Fibroblast of skin of left quadriceps (primary cell): ENCODE measurements at places on chromosomes 7 and 10.

- DNase-seq: peak; percentile 96
Observed at GRCh38 chr7:1536743-1537534, 6.4 kb downstream of the MAFK start.

DNA sequence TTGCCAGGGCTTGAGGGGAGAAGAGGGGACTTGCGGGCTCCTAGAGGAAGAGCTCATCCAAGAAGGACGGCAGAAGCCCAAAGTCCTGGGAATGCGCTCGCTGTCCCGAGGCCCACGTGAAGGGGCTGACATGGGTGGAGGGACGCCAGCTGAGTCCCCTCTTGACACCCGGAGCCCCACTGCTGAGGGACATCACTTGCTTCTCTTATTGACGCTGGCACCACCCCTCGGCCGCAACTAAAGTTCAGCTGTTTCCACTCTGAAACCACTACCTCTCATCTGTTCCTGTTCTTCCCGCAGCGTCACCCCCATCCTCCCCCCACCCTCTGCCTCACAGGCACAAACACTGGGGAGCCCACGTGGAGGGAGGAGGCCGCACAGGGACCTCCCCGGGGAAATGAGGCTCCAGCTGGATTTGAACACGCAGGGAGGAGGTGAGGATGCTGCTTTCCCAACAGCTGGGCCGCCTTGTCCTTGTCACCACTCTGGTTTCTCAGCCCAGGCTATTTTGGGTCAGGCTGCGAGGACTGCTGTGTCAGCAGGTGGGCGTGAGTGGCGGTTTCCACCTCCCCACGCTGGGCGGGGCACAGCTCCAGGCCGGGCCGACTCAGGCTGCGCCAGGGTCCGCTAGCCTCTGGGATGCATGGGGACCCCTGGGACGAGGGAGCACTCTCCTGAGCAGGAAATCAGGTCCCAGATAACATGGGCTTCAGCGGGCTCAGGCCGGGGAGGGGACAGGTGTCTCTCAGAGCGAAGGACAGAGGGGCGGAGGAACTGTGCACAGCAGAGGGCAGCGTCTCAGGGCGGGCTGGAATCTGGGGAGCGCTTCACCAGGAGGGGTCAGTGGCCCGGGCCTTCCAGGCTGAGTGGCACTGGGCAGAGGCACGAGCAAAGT lies 156.3 kb downstream of the ZNF248 start:
- no peak for DNase-seq

DNA sequence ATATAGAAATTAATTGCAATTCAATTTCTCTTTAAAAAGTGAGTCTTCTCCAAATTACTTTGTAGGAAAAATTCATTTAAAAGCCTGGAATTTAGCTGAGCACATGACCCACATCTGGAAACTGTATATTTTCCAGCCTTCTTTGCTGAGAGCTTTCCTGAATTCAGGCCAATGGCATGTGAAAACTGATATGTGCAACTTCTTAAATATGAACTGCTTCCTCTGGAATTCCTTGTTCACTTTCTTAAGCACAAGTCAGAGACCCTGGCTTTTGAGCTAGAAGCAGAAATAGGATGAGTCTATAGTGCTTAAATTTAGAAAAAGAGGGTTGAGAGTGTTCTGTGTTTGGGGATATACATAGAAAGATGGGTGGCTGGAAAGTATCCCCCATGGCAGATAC lies 365.1 kb upstream of the MTPN start:
- DNase-seq: no peak

DNA sequence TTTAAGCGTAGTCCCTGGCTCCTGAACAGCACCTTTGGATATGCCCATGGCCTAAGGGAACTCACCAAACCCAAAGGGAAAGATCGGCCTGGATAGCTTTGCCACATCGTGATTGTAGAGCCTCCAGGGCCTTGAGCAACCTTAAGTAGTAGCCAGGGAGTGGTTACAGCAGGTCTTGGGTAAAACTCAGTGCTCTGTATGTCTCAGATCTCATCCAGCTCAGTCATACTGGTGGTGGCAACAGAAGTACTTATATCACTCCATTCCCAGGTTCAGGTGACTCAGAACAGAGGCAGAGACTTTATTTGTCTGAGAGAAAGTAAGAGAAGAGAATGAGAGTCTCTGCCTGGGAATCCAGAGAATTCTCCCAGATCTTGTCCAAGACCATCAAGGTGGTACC lies 39.1 kb upstream of the AASS start:
- no peak for DNase-seq

- no peak for DNase-seq
Observed at GRCh38 chr7:78185149-78185745, 386.7 kb downstream of the PHTF2 start.

DNA sequence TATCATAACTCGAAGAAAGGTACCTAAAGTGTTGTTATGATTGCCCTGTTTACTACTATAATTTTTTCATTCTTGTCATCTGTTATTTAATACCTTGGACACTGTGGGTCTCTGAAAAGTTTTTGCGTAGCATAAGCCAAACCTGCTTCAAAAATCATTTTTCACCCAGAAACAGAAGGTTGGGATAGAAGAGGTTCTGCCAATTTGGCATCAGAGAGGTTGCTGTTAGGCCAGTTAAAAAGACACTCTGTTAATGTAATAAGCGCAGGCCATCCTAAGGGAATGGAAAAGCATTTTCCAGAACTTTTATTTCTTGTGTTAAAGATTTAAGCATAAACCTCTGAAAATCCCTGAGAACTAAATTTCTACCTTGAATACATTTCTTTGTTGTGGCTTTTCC lies 212.2 kb downstream of the BMPER start:
- DNase-seq: no peak

GRCh38 chr7:17687361-17687760 lies 252.9 kb downstream of the SNX13 start:
- DNase-seq: no peak

DNA sequence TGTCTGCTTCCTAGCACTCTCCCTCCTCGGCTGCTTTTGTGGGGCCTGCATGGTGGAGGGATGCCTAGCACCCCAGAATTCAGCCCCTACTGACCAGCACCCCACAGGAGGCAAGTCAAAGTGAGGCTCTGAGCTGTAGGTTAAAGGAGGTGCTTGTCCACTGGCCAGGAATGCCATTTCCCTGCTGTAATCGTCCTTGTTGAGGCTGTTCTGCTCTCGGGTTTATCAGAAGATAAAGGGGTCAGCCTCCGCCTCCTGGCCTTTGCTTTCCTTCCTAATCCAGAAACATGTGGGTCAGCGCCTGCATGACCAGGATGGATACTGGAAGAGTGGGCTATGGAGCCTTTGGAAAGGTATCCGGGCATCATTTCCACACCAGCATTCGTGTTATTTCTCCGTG lies 98.9 kb downstream of the MKI67 start:
- no peak for DNase-seq

GRCh38 chr10:99604862-99605261 lies 15.4 kb downstream of the SLC25A28 start:
- no peak for DNase-seq

DNA sequence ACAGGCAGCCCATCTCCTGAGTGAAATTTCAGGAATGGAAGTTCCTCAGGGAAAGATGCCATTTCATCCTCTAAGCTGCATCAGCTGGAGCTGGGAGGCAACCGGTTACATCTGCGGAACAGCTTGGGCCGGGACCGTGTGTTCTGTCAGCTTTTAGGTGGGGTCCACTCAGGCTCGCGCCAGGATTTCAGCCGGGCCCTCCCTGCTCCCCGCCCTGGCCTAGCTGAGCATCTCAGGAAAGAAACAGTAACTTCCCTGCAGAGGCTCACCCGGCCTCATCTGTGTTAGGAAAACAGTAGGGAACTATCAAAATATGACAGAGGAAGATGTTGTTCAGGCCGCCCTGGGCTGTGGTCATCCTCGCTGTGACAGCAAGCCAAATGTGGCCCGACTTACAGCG lies 110.4 kb downstream of the TRIL start:
- no peak for DNase-seq

DNA sequence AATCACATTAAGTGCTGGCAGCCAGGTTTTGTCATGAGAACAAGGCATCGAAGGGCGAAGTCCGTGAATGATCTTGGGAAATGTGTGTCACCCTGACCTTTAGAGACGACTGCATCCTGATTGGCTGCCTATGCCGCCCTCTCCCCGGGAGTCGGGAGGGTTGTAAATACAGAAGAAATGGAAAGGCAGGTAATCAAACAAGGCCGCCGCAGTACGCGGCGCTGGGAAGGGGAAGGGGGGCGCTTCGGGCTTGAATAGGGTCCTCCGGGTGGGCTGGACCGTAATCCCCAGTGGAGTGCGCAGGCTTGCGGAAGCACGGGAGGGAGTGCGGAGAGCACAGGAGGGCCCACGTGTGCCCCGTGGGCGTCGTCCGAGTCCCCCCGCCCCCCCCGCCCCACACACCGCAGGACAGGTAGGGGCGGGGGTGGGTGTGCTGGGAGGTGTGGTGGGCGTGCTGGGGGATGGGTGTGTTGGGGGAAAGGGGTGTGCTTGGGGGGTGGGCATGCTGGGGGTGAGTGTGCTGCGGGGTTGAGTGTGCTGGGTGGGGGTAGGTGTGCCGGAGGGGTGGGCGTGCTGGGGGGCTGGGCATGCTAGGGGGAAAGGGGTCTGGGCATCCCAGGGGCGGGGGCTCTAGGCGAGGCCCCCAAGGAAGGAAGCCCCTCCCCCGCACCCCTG lies 169.4 kb downstream of the ARHGAP12 start:
- no peak for DNase-seq

DNA sequence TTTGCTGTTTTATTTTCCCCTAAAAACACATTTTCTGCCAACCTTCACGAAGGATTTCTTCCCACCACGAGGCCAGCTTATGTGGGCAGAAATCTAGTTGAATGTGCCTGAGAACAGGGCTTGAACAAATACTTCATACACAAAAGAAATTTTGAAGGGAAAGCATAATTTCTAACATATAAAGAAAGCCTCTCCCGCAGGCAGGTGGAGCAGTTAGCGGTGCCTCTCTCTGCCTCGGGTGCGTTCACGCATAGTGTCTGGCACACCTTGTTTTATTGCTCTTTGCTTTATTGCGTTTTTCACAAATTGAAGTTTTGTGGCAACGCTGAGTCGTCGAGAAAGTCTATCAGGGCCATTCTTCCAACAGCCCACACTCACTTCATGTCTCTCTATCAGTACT lies 7.0 kb upstream of the CSGALNACT2 start:
- no peak for DNase-seq

DNA sequence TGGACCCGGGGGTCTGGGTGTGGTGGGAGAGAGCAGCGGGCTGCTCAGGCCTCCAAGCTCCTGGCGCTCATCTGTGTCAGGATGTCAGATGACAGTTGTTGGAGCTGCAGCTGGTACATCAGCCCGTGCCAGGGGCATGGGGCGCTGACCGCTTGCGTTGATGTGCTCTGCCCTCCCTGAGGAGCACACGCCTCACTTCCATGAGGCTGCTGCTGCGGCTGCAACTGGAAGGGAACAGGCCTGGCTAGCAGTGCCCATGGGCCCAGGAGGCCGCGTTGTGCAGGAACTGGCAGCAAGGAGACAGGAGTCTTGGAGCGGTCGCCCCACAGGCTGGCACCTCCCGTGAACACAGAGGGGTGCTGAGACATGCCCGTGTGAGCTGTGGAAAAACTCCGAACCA lies 361.3 kb upstream of the MKI67 start:
- no peak for DNase-seq

DNA sequence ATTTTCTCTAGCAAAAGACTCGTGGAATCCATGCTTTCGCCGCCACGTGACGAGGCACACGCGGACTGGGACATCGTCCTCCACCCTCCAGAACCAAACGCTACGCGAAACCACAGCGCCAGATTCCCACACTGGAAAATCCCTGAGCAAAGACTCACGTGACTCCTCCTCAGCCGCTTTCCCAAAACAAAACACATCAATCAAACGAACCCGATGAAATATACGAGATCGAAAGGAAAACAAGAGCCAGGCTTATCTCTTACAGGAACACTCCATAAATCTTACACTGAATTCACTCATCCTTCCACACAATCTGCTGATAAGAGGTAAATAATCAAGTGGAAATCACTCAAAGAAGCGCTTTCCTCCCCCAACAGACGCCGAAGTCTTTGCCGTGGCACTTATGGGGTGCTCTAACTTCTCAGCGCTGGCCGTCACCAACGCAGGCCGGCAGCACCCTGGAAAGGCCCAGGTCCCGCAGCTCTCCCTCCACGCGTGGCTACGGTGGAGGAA lies 23.8 kb downstream of the DIP2C start:
- no peak for DNase-seq
